Ureter (tissue), 1 donor: ENCODE measurements at places on chromosomes 2 and 18. TPM values are rescaled to one million over a fixed set of nuclear protein-coding genes. Genes with fewer than 3 reads are reported as not detected.

Gene CCDC68
- 16.5 TPM for total RNA-seq

Gene KCNE4
- total RNA-seq: 9.1 TPM

Gene TEX44
- not detected for total RNA-seq

- no peak for DNase-seq
Measured at GRCh38 chr18:43009674-43010073, 105.8 kb downstream of the RIT2 start.

Gene BMP10
- total RNA-seq: not detected

DNA sequence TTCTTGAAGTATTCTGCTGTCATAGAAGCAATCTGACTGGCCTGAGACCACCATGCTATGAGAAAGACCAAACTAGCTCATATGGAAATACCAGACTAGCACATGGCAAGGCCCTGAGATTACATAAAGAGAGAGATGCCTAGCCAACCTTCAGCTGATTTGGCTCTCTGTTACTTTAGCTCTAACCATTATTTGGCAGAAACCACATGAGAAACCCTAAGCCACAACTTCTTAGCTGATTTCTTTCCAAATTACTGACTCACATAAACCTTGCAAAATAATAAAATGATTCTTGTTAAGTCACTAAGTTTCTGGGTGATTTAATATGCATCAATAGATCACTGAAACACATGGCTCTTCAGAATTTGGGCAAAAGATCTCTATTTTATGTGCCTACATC lies 295.0 kb upstream of the ZNF521 start:
- DNase-seq: no peak
